Panc1 (cell line): ENCODE measurements at places on chromosomes 3 and 15.

DNA sequence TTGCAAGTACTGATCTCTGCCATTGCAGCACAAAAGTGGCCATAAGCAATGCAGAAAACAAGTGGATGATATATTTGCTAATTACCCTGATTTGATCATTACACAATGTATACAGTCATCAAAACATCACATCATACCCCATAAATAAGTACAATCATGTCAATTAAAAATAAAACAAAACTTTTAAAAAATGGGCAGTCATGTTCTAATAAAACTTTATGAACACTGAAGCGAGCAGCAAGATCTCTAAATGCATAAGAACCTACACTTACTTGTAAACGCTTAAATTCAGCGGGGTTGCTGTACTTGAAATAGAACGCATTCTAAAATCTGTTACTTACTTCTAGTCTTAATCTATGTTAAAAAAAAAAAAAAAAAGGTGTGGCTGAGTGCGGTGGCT lies 73.4 kb downstream of the AQR start:
- DNase-seq = no peak

DNA sequence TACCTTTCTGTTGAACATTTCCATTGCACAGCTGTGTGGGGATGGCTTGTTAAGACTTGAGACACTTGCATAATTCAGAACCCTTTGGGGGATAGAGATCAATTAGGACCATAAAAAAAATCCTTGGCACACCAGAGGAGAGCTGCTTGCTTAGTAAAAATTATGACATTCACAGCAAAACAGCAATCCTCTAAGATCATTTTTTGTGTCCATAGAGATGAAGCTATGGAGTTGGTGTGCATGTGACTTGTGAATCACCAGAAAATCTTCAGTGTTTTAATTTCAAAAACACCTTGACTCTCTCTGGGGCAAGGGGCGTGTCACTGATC lies 7.7 kb downstream of the COL8A1 start:
- no peak for DNase-seq

- no peak for DNase-seq
Observed at GRCh38 chr15:34014556-34014955, 24.4 kb downstream of the AVEN start.

GRCh38 chr15:68518046-68518445 lies 60.7 kb upstream of the CORO2B start:
- no peak for DNase-seq

DNA sequence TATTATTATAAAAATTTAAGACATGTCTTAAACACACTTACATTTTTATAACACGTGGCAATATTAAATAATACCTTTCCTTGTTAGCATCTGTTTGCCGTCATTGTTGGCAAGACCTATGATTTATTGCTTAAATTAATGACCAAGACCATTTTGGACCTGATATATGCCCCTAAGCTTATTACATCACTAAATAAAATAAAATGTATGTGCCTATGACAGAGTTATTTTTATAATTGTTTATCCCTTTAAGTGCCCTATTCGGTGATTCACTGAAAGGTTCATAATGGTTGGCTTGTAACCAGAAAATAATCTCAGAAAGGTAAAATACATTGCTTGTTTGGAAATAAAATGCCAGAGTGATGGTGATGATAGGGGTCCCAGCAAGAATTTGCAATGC lies 17.5 kb downstream of the CDIN1 start:
- DNase-seq = no peak

- DNase-seq = no peak
Observed at GRCh38 chr3:74897006-74897405, 282.5 kb upstream of the CNTN3 start.
